ENCODE measurements at places on chromosomes 16 and 17. TPM values are rescaled to one million over a fixed set of nuclear protein-coding genes. Genes with fewer than 3 reads are reported as not detected.

PRSS36 gene
- total RNA-seq: 0.99 TPM

KRT27 gene
- 428 TPM for total RNA-seq

CDIP1 gene
- 6.6 TPM for total RNA-seq

MT3 gene
- not detected for total RNA-seq

HOXB1 gene
- total RNA-seq: not detected

SOX9 gene
- total RNA-seq: 33.4 TPM

NPIPA5 gene
- total RNA-seq: not detected

KRTAP4-5 gene
- total RNA-seq: 1.3 TPM

TSPAN10 gene
- total RNA-seq: 1.2 TPM

IGFBP4 gene
- 73.4 TPM for total RNA-seq

CLDN7 gene
- total RNA-seq: 5.4 TPM

APRT gene
- total RNA-seq: 31.4 TPM

DNA sequence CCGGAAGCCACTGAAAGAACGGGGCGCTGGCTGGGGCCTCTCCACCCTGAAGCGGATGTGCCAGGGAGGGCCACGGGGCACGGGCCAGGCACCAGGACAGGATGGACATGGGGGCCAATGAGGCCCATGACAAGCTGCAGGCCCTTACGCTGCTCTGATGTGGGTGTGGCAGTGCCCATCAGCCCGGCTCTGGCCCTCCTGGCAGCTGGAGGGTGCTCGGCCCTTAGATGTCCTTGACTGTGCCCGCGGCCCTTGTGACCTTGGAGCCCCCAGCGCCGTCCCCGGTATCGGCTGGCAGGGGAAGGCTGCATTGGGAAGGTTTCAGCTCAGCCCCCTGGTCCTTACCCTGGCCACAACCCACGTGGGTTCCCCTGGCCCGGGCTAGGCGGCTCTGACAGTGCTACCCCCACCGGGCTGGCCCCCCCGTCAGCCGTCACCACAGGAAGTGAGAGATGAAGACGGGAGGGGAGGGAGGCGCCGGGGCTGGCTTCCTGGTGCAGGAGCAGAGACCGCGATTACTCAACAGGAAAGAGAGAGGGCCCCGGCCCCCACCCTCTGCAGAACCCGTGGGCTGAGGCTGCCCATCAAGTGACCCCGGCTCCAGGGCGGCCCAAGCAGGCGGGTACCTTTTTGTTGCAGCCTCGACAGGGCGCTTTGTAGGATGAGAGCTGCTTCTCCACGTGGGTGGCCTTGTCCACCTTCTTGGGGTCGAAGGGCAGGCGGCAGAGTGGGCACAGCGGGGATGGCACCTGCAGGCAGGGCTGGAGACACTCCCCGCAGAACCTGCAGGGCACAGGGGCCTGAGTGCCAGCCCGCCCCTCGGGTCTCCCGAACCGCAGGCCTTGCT, 5.3 kb downstream of the RNF166 start:
- DNase-seq: peak; percentile 12

DNA sequence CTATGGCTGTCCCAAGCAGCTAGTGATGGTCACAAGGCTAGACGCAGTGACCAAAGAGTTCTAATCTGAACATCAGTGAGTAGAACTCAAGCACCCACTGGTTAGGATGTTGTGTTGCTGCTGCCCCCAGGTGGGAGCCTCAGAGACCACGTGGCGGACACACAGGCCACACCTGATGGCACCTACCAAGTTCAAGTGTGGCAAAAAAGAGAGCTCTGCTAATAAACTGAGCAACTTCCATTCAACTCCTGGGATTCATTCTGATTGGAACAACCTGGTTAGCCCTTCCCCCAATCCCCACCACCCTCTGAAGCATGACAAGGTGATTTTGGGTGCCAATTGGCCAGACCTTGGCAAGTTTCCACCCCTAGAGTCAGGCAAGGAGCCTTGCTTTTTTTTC, 3.5 kb upstream of the LCMT1 start:
- no peak for DNase-seq

DNA sequence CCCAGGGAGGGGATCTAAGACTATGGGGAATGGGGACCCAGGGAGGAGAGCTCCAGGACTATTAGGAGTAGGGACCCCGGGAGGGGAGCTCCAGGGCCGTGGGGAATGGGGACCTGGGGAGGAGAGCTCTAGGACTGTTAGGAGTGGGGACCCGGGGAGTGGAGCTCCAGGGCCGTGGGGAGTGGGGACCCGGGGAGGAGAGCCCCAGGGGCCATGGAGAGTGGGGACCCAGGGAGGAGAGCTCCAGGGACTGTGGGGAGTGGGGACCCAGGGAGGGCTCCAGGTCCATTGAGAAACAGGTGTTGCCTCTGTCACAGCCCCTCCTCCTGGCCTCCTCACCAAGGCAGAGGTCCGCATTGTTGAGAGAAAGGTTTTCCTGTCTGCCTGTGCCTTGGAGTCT, 16.0 kb downstream of the MPRIP start:
- DNase-seq: no peak

DNA sequence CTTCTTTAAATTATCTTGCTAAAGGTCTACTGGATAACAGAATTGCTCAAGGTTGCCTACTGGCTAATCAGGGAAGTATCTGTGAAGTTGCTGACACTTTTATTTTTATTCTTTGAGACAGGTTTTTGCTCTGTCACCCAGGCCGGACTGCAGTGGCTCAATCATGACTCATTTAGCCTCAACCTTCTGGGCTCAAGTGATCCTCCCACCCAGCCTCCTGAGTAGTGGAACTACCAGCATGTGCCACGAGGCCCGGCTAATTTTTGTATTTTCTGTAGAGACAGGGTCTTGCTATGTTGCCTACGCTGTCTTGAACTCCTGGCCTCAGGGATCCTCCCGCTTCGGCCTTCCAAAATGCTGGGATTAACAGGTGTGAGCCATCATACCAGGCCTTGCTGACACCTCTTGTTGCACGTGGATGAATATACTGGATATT, 43.1 kb downstream of the GLG1 start:
- DNase-seq: no peak

DNA sequence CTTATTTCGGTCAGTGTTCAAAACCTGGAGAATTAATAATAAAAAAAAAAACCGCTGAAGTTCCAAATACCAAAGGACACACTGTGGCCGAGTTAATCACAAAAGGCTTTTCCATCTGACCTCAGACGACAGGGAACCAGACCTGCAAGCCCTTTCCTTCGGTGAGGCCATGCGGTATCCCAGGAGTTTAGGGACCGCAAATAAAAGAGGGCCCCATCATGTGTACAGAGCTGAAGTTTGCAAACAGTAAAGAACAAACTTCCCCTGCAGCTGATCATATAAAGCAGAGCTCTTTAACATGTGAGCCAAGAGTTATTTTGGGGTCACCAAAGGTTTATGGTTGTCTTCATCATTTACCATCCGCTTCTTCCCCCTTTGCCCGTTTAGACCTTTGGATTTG, 33.0 kb upstream of the FOXJ1 start:
- no peak for DNase-seq

DNA sequence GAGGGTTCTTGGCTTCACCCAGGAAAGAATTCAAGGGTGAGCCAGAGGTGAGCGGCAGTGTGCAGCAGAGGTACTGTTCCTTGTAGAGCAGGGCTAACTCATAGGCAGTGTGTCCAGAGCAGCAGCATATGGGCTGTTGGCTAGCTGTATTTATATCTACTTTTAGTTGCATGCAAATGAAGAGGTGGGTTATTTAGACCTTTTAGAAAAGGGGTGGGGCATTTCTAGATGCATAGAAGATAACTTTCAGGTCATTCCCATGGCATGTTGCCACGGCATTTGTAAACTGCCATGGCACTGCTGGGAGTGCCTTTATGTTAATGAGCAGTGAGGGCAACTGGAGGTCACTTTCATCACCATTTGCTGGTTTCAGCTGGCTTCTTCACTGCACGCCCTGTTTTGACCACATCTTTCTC, 141.0 kb downstream of the STX8 start:
- no peak for DNase-seq

DNA sequence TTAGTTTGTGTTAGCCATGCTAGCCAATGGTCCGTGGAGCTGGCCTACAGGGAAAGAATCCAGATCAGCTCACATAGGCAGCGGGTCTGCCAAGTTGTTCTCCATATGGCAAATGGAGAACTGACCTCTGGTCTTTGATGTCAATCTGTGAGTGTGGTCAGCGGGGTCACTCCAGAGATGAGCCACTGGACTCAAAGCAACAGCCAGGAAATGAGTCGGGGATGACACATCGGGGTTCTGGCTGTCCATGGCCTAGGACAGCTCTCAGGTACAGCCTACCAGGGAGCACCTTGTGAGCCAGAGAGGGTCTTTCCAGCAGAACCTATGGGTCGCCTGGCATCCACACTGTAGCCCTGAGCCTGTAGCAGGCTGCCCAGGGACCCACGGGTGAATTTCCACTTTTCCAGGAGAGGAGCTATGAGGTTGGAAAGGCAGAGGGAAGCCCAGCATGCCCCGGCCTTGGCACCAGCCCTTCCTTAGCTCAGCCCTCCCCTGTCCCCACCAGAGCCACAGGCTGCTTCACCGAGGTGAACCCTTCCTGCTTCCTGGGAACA, 203.0 kb upstream of the TNRC6C start:
- DNase-seq: no peak

- DNase-seq: no peak
Observed at GRCh38 chr17:62321451-62321850, 58.9 kb upstream of the EFCAB3 start.

DNA sequence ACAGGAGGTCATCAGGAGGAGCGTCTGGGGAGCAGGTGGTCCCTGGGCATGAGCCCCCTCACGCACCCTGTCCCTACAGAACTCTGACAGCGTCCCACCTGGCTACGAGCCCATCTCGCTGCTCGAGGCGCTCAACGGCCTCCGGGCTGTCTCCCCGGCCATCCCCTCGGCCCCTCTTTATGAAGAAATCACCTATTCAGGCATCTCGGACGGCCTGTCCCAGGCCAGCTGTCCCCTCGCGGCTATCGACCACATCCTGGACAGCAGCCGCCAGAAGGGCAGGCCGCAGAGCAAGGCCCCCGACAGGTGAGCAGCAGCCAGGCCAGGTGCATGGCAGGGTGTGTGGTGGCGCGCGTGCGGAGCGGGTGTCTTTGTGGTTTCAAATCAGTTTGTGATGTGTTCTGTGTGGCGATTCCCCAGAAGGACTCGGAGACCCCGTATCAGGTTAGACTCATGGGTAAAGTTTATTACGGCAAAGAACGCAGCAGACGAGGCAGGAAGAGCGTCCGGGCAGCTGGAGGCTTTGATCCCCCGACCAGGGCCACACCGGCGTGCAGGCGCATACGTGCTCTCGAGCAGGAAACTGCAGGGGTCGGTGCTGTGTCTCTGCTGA, 11.8 kb upstream of the NUDT16L1 start:
- DNase-seq: no peak

- no peak for DNase-seq
Observed at GRCh38 chr17:79413611-79414010, 197.2 kb downstream of the RBFOX3 start.

GRCh38 chr17:57892820-57893595, 43.2 kb upstream of the MRPS23 start:
- peak; percentile 91 for DNase-seq

GRCh38 chr16:28149011-28149888, 62.5 kb downstream of the XPO6 start:
- no peak for DNase-seq

DNA sequence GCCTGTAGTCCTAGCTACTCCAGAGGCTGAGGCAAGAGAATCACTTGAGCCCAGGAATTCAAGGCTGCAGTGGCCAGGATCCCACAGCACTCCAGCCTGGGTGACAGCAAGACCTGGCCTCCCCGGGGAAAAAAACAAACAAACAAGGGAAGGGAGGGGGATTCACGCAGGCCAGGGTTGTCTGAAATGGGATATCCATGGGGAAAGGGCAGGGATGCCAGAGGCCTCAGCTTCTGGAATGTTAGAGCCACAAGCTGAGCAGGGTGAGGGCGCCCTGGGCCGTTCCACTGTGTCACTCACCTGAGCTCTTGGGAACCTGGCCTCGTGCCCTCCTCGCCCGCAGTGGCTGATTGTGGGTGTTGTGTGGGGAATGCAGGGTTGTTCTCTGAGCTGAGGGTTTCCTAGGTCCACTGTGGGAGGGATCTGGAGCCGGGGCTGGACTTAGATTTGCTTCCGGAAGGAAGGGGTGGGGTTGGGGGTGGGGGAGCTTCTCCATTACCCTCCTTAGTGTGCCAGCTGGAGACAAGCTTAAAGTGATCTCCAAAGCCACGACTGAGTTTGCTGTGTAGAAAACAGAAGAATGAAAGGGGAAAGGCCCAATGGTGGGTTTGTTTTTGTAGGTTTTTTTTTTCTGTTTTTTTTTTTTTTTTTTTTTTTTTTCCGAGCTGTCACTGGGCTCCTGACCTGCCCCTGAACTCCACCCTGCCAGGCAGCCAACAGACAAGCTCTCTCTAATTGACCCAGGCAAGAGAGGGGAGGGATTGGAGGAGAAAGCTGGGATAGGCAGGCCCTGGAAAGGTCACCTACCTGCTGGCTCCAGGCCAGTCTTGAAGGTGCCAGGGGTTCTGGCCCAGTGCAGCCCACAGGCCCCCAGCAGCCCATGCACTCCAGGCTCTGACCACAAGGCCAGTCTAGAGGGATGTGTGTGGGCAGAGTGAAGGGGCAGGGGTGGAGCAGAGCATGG, at the start of gene SULT1A1:
Gene SULT1A1 (minus strand): TSS at position 414 of the 964 bp plus-strand sequence. CDS start 1,189 bp downstream, outside the sequence.
- DNase-seq: peak; percentile 27

DNA sequence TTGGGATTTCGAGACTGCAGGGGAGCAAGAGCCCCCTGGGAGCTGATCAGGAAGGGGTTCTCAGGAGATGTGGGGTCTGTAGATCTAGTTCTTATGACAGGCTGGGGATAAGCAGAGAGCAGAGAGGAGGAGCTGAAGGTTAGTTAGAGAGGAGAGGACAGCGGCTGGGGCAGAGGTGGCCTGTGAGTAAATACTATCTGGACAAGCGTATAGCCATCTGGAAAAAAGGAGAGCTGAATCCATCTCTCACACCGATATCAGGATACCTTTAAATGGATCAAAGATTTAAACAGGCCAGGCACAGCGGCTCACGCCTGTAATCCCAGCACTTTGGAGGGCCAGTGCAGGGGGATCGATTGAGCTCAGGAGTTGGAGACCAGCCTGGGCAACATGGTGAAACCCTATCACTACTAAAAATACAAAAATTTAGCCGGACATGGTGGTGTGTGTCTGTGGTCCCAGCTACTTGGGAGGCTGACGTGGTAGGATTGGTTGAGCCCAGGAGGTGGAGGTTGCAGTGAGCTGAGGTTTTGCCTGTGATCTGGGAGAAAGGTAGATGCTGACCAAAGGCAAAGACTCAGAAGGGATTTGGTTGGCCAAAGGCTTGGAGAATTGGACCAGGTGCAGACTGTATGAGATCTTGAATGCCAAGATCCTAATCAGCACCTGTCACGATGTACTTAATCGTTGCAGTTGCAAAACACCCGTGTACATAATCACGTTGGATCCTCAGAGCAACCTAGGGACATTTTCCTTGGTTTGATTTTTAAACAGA, 18.9 kb upstream of the SLC25A19 start:
- DNase-seq: no peak

- no peak for DNase-seq
Observed at GRCh38 chr17:80453998-80454556, 22.3 kb downstream of the NPTX1 start.

- no peak for DNase-seq
Observed at GRCh38 chr17:9256751-9257629, 235.7 kb downstream of the NTN1 start.

DNA sequence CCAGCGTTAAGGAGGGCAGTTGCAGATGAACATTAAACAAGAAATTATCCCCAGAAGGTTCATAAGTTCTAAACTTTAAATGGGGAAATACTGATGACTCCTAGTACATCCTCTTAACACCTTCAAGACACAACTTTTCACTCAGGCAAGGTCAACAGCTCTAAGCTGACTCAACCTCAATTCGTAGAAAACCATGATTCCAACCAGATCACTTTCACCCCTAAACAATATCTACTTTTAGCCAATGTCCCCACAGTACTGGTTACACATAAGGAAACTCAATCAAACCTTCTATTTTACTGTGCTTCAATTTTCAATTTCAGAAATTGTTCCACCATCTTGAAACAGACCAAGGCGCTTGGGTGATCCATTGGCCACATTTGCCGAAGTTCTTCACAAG, 2.3 kb downstream of the CDYL2 start:
- no peak for DNase-seq
